Glutamatergic neuron (in vitro differentiated cells): ENCODE measurements at places on chromosomes 3 and 15.

DNA sequence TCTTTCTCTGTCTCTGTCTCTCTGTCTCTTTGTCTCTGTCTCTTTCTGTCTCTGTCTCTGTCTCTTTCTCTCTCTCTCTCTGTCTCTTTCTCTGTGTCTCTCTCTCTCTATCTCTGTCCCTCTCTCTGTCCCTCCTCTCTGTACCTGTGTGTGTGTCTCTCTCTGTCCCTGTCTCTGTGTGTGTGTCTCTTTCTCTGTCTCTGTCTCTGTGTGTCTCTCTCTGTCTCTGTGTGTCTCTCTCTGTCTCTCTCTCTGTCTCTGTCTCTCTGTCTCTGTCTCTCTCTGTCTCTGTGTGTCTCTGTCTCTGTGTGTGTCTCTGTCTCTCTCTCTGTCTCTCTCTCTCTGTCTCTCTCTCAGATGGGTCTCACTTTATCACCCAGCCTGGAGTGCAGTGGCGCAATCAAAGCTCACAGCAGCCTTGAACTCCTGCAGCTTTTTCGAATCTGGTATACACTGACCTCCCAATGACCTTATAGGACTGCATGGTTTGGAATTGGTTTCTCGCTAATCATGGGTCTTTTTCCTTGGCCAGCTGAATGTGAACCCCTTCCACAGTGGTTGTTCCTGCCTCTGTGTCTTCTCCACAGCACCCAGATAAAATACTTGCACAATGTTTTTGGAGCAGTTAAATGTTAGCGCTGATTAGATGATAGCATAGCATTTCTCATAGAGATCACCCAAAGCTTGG, 102.6 kb upstream of the KLHL25 start:
- DNase-seq, result no peak

DNA sequence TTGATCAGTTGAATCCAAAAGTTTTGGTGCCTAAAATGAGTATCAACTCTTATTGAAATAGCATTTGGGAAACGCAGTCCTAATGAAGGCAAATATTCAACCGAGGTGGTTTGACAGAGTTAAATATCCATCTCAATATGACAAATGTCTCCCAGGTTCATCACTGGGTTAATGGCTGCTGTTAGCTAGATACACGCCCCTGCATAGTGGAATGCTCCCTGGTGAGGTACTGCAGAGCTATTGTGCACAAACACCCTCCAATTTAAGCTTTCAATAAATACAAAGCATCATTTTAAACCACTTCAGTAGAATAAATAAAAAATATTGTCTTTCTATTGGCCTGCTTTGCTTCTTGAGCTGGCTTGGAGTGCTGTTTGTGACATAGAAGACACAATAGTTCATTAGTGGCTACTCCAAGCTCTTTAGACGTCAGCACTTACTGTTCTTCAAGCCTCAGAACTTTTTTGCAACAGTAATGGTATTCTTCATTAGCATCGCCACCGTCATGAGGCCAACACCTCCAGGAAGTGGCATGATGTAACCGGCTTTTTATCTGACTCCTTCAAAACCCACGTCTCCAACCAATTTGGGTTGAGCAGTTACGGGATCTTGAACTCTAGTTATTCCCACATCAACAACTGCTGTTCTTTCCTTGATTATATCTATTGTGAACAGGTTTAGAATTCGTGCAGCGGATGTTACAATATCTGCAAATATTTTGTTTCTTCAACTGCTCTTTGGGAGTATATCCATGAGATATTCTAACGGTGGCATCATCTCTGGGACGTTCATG, 1159.6 kb upstream of the EPHA6 start:
- no peak for DNase-seq

DNA sequence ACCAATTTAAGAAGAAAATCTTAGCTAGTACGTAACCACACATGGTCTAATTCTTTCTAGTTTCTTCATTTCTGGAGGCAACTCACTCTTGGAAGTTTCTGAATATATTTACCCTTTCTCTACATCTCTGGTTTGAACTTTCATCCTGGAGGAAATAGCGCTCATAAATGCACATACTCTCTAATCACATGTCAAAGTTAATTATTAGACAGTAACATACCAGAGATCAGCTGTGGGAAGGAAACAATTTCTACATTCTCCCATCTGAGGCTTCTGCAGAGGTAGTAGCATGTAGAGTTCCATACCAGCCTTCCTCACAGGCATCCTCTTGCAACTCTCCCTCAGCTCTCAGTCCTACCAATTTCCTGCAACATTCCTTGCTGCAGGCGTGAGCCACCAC, 132.5 kb downstream of the RBPMS2 start:
- no peak for DNase-seq

DNA sequence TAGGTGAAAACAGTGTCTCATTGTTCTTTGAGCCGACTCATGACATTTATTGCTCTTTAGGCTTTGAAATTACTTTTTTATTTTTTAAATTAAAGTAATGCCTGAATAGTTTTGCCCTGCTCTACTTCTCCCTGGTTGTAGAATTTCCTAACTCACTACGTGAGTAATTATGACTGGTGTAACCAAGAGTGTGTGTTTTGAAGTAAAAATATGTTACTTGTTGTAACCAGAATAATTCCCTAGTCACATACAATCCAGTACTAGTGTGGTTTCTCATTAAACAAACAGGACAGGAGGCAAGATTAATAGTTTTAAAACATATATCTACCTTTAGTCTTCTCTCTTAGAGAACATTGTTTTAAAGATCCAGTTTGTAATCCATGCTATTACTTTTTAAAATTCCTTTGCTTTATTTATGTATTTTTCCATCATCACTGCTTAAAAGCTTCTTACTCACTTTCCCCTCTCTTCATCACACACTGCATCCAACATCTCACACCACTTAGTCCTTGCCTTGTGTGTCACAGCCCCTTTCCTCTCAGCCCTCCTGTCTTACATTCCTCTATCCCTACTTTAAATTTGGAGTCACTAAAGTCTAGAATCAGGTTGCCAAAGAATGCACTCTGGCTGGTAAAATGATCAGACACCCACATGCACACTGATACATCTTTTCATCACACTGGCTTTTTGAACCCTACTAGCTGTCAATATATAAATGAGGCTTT, 219.7 kb downstream of the WNT5A start:
- no peak for DNase-seq

- peak; percentile 83 for DNase-seq
Measured at GRCh38 chr3:154018100-154018696, 103.0 kb upstream of the ARHGEF26 start.

- DNase-seq, result peak; percentile 57
Measured at GRCh38 chr3:79651536-79652065, 116.2 kb downstream of the ROBO1 start.

DNA sequence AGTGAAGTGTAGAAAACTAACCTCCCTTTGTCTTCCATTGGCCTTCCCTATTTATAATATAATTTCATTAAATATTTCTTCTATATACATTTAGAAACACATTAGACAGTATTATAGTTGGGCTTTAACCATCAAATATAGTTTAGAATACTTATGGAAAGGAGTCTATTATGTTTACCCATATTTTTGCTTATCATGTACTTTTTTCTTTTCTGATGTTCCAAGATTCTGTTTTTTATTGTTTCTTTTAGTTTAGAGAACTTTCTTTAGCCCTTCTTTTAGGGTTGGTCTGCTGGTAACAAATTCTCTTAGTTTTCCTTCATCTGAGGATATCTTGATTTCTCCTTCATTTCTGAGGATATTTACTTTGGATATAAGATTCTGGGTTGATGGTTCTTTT, 23.7 kb downstream of the SH3GL3 start:
- DNase-seq, result no peak
